Smooth muscle cell of bladder (primary cell): ENCODE measurements at places on chromosomes 11 and 22. TPM values are rescaled to one million over a fixed set of nuclear protein-coding genes. Genes with fewer than 3 reads are reported as not detected.

CST6 gene
- 0.14 TPM in 1 of 2 replicates, not detected in the other for total RNA-seq

PLA2G3 gene
- total RNA-seq: 0.57 TPM in 1 of 2 replicates, not detected in the other

OR52B6 gene
- total RNA-seq: not detected in 2 replicates

GRIK4 gene
- total RNA-seq: 0.09 and 0.14 TPM in 2 replicates

HTR3A gene
- not detected in 2 replicates for total RNA-seq

CRYAB gene
- total RNA-seq: 5.1 and 12.7 TPM in 2 replicates

UCP2 gene
- 0.37 and 0.57 TPM in 2 replicates for total RNA-seq

THAP7 gene
- 18.9 and 24.7 TPM in 2 replicates for total RNA-seq

DLAT gene
- total RNA-seq: 31.7 and 35.0 TPM in 2 replicates

KCNQ1OT1 gene
- total RNA-seq: 4.0 and 4.9 TPM in 2 replicates

MMP27 gene
- total RNA-seq: under 0.01 TPM in 1 of 2 replicates, not detected in the other

CHRNA10 gene
- total RNA-seq: 0.43 and 0.83 TPM in 2 replicates

MS4A6A gene
- total RNA-seq: not detected in 2 replicates

MED15 gene
- total RNA-seq: 17.1 and 22.0 TPM in 2 replicates

SHISA8 gene
- total RNA-seq: not detected in 2 replicates

SPA17 gene
- total RNA-seq: 10.3 and 12.4 TPM in 2 replicates

RASSF10 gene
- total RNA-seq: not detected in 2 replicates

DUSP8 gene
- total RNA-seq: under 0.01 and 0.09 TPM in 2 replicates

APLNR gene
- not detected in 2 replicates for total RNA-seq

PLXNB2 gene
- total RNA-seq: 130 and 166 TPM in 2 replicates

AIFM3 gene
- 0.57 and 1.3 TPM in 2 replicates for total RNA-seq

CNGA4 gene
- under 0.01 and 0.09 TPM in 2 replicates for total RNA-seq

GLYATL2 gene
- total RNA-seq: 0.65 and 0.71 TPM in 2 replicates

C2CD2L gene
- 1.7 and 1.8 TPM in 2 replicates for total RNA-seq

SAA1 gene
- 0.37 TPM in 1 of 2 replicates, not detected in the other for total RNA-seq

ABTB2 gene
- 3.1 and 3.8 TPM in 2 replicates for total RNA-seq

KRTAP5-1 gene
- not detected in 2 replicates for total RNA-seq

OOSP2 gene
- total RNA-seq: not detected in 2 replicates

DDI1 gene
- under 0.01 TPM in 1 of 2 replicates, not detected in the other for total RNA-seq

AKIP1 gene
- total RNA-seq: 33.6 and 37.7 TPM in 2 replicates

OR8G5 gene
- not detected in 2 replicates for total RNA-seq

FAM180B gene
- 0.09 TPM in 1 of 2 replicates, not detected in the other for total RNA-seq

MUC6 gene
- total RNA-seq: not detected in 2 replicates

TENM4 gene
- 5.0 and 16.4 TPM in 2 replicates for total RNA-seq

CARD16 gene
- 25.2 and 38.7 TPM in 2 replicates for total RNA-seq

SERPING1 gene
- 4.7 and 10.8 TPM in 2 replicates for total RNA-seq
